ENCODE measurements at places on chromosomes 16 and 17. TPM values are rescaled to one million over a fixed set of nuclear protein-coding genes. Genes with fewer than 3 reads are reported as not detected.
A peak's percentile ranks its signal among the peaks of the same experiment; 100 is the strongest.

ANKS4B gene
- total RNA-seq = not detected

GRCh38 chr16:88194397-88195268 is 188.1 kb upstream of the ZNF469 start:
- peak; percentile 75 for DNase-seq

- DNase-seq = no peak
Observed at GRCh38 chr17:31811101-31811500, 47.9 kb downstream of the COPRS start.

DNA sequence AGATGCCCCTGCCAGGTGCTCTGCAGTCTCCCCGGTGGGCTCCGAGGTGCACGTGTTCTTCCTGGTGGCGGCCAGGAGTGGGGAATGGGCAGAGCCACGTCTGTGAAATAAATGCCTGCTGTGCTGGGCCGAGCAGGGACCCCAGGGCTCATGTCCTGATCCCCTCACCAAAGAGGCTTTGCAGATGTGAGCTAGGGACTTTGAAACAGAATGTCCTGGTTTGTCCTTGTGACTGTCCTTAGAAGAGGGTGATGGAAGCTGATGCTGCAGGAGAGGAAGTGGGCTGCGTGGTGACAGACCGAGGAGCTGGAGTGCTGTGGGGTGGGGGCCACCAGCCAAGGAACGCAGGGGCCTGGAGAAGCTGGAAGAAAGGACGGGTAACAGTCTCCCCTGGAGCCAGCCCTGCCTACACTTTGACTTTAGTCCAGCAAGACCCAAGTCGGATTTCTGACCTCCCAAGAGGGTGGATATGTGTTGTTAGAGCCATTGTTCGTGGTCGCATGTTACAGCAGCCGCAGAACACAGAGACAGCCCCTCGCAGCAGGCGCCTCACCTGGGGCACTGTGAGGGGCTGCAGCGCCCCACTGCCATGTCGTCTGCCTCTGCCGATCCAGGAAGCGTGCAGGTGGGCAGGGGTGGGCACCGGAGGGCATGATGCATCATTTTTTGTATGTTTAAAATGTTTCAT is 217.9 kb upstream of the CIBAR2 start:
- DNase-seq = no peak

GRCh38 chr17:81513753-81514488 is 1.3 kb upstream of the ACTG1 start:
- no peak for DNase-seq

DPEP2NB gene
- total RNA-seq = not detected

CCL17 gene
- not detected for total RNA-seq

GRCh38 chr16:88785106-88785924 is at the start of gene PIEZO1:
PIEZO1 (minus strand) TSS chr16:88785220; CDS start chr16:88784964, 256 bp downstream.
- peak; percentile 93 for DNase-seq

GRCh38 chr17:31803494-31804213 is 55.4 kb downstream of the COPRS start:
- no peak for DNase-seq

Measured in osteocyte (in vitro differentiated cells).